ENCODE measurements at places on chromosomes 11 and 22.
A peak's percentile ranks its signal among the peaks of the same experiment; 100 is the strongest.

DNA sequence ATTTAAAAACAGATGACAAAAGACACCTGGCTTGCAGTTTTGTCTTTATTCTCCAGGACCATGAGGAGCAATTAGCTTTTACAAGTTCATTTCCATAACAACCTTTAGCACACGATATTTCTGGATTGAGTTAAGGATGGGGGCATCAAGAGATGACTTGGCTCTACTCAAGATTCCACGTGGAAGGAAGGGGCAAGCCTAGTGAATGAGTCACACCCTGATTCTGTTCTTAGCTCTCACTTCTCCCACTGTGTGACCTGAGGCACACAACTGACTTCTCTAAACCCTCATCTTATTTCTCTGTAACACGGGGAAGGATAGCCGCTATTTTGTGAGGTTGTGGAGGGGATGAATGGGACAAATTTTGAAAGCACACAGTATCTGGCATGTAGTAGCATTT, 185.5 kb downstream of the KIRREL3 start:
- DNase-seq, result no peak

GRCh38 chr11:124934862-124935547, 842 bp downstream of the HEPACAM start:
- no peak for DNase-seq

DNA sequence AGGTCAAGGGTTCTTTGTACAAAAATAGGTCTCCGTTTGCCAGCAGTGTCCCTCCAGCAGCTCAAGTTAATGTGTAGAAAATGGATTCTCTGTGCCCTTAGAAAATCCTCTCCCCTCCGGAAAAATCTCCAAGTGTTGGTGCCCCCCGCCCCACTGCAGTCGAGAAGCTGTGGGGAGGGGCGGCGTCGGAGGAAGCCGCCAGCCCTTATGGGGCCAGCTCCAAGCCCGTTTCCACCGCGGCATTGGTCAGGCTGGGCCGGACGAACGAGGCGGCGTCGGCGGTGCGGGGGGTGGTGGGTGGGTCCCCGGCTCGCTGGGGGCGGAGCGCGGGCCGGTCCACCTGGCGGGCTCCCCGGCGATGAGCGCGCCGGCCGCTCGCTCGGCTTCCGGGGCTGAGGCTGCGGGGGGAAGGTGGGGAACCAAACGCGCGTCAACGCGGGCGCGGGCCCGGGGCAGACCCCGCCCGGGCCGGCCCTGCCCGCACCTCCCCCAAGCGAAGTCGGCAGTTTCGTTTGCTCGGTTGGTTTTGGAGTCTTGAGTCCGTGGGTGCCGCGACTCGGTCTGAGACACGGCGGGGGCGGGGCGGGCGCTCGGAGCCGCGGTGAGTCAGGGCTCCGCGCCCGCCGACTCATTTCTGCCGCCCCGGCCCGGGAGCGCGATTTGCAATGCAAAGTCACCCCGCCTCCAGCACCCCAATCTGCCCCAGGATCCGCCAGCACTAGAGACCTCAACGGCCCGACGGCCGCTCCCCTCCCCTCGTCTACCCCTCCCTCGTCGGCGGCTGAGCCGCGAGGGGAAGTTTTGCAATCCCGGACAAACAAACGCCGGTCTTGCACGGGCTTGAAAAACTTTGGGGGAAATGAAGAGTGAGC, 1.4 kb downstream of the ASCL2 start:
- peak; percentile 70 for DNase-seq

DNA sequence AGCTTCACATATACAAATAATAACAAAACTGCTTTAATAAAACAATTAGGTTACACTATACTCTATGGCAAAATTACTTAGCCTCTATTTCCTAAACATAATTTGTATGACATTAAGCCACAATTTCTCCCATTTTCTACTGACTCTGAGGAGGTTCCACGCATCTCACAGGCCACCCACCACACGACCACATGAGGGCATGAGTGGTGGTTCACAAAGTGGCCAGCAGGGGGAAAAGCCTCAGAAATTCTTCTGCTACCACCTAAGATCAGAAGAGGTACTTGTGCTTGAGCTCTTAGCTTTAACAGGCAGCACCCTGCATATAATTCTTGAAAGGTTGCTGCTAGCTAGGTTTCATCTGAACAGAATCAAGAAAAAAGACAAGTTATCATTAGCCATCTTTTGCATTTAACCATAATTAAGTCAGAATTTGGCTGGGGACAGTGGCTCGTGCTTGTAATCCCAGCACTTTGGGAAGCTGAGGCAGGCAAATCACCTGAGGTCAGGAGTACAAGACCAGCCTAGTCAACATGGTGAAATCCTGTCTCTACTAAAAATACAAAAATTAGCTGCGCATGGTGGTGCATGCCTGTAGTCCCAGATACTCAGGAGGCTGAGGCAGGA, 7.7 kb downstream of the LPXN start:
- DNase-seq, result peak; percentile 90

- DNase-seq, result no peak
Measured at GRCh38 chr22:25478528-25478927, 85.9 kb upstream of the GRK3 start.

- peak; percentile 45 for DNase-seq
Measured at GRCh38 chr11:65810046-65810868, 23.4 kb downstream of the OVOL1 start.

GRCh38 chr11:118410055-118410745, 8.8 kb downstream of the ATP5MG start:
- DNase-seq, result no peak

GRCh38 chr11:64523456-64524157, 67.4 kb upstream of the SLC22A12 start:
- DNase-seq, result no peak

- no peak for DNase-seq
Measured at GRCh38 chr11:16797776-16798175, 59.3 kb downstream of the C11orf58 start.

Data from hematopoietic multipotent progenitor cell treated with erythropoietin and hydrocortisone succinate and interleukin-3 and kit ligand, for 6 days (in vitro differentiated cells).